ENCODE measurements at places on chromosomes 5 and 9.
A peak's percentile ranks its signal among the peaks of the same experiment; 100 is the strongest.

DNA sequence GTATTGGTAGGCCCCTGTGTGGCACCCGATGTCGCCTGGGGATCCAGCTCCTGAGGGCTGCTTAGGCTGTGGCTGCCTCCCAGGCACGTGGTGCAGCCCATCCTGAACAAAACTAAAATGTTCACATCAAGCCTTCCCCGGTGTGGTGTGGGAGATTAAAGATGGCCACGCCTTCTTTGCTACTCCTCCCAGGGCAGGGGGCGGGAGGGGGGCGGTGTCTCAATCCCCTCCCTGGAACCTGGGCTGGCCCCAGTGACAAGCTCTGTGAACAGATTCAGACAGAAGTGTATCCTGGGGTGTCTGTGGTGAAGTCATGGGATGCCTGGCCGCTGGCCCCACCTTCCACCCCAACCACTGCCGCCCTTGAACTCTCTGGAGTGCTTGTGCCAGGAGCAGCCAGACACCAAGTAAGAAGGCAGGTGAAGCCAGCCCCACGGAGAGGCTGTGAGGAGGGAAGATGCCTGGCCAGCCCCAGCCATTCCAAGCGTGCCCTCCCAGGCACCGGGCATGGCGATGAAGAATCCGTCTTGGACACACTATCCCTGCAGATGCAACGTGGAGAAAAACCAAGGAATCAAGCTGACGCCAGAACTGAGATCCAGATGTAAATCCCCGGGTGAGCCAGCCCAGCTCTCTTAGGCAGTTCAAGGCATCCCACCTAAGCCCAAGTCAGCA is 75.8 kb downstream of the AK8 start:
- DNase-seq = no peak

DNA sequence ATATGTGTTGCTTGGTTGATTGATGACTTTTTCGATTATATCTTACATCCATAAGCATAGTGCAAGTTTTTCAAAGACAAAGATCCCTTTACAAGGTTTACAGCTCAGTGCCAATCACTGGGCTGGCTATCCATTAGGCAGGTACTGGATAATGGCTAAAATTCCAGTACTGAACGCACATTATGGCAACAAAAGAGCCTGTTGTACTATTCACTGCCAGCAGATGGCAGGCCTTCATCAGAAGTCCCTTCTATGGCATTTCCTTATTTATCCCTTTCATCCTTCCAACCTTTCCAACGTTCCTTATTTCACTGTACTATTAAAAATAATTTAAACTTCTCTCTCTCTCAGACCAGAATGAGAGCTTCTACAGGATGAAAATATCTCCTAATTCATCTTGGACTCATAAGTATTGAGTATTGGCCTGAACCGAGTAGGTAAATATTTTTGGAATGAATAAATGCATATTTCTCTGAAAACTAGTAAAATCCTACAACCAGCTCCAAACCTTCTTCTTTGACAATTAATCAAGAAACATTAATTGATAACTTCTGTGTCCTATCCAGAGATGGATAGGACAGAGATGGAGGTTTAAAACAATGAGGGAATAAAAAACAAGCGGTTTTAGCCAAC is 6.7 kb upstream of the WNT8A start:
- DNase-seq = peak; percentile 54

DNA sequence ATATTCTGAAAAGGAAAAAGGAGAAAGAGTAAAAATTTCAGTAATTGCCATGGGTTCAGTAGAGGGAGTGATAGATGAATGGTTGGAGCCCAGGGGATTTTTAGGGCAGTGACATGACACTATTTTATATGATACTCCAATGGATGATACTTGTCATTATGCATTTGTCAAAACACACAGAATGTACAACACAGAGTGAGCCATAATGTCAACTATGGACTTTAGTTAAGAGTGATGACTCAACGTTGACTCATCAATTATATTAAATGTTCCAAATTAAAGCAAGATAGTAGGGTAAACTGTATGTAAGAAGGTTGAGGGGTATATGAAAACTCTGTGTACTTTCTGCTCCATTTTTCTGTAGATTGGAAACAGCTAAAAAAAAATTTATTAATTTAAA is 586.4 kb downstream of the TAF11L14 start:
- no peak for DNase-seq

- no peak for DNase-seq
Measured at GRCh38 chr5:134570365-134570758, 44.9 kb downstream of the JADE2 start.

DNA sequence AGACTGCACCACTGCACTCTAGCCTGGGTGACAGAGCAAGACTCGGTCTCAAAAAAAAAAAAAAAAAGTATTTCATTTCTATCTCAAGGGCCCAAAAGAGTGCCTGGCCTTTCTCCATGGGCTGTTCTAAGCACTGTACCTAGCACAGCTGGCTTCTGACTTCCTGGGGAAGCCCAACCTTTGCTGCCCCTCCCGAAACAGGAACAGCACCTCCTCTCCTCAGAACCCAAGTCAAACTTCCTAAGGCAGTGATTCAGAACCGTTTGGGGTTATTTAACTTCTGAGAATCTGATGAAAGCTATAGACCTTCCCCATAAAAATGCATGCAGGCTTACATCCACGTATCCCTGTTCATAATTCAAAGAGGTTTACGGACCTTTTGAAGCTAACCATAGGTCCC is 57.8 kb downstream of the NRG2 start:
- DNase-seq = no peak

DNA sequence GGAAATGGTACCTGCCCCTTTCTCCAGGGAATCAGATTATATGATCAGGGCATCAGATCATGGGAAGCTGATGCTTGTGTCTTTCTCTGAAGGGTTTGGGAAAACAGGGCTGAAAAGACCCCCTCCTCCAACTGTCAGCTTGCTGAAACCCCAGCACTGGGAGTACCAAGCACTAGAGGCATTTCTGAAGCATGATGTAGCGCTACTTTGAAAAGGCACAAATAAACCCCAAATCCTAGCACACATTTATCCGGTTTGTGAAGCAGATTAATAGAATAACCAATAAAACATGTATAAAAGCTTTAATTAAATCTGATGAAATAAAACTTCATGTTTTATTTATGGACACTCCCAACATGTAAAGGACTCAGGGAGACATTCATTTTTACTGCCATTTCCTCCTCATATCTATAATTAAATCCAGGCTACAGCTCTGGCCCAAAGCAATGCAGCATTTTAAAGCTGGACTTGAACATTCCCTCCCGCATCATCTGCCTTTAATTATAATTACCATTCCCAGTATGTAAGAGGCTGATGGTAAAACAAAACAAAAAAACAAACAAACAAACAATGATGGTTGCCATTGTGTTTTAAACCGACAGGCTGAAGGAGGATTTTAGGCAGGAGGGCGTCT is 298.2 kb upstream of the RFX3 start:
- no peak for DNase-seq

DNA sequence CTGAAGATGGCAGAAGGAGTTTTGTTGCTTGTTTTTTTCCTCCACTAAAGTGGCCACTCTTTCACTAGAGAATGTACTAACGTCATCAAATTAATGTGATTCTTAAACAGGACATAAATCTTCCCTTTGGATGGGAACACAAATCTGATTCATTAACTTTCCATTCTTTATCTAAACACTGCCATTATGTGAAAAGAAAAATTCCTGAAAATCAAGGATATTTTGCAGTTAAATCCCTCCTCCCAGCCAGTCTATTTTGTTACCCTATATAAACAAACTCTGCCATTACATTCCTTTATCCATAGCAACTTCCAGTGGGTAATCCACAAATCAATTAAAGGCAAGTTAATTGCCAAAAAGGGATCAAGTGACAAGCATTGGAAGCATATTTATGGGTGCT is 546.5 kb downstream of the PDE4D start:
- DNase-seq = no peak

DNA sequence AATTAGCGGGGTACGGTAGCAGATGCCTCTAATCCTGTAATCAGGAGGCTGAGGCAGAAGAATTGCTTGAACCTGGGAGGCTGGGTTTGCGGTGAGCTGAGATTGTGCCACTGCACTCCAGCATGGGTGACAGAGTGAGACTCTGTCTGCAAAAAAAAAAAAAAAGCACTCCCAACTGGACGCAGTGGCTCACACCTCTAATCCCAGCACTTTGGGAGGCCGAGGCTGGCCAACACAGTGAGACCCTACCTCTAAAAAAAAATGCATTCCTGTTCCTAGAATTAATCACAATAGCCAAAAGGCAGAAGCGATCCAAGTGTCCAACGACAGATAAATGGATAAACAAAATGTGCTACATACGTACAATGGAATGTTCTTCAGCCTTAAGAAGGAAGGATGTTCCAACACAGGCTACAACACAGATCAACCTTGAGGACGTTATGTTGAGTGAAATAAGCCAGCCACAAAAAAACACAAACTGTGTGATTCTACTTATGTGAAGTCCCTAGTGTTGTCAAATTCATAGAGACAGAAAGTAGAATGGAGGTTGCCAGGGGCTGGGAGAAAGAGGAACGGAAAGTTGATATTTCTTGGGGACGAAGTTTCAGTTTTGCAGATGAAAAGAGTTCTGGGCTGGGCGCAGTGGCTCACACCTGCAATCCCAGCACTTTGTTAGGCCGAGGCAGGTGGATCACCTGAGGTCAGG is 13.8 kb downstream of the FAM78A start:
- DNase-seq = no peak

DNA sequence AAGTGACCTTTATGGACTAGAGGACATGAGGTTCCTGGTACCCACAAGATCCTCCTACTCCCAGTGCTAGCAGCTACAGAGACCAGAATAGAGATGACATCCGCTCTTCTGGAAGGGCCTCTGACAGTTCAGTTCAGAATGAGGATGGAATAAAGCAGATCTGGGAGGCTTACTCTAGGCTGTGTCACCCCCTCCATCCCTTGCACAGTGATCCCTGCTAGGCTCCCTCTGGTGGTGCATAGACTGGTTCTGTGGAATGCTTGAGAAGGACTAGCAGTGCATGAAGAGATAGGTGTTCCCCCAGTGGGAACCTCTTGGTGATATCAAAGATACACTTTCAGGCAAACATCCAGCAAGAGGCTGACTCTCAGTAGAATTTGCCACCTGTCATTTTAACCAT is 83.0 kb downstream of the NPR3 start:
- no peak for DNase-seq

DNA sequence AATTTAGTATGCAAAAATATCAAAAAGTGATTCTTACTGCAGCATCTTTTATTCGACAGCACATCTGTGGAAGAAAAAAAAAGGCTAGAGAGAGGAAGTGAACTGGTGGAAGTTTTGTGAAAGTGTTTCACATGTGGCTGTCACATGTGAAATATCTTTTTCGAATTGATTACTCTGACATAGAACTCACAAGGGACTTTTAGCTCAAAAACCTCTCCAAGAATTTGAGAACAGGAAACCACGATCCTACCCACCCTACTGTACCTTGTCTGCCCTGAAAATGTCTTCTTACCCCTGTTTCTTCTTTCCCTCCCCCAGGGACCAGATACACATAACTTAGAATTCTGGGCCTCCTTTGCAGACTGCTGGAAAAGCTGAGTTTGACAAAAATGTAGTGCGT is 106.5 kb upstream of the PRRC1 start:
- DNase-seq = no peak

- no peak for DNase-seq
Measured at GRCh38 chr5:131867524-131867923, 70.7 kb upstream of the FNIP1 start.

GRCh38 chr9:35871545-35871944 is 1.3 kb upstream of the OR13J1 start:
- no peak for DNase-seq

GRCh38 chr9:111872886-111873285 is 23.7 kb upstream of the UGCG start:
- no peak for DNase-seq

GRCh38 chr5:505951-506525 is 18.2 kb downstream of the SLC9A3 start:
- no peak for DNase-seq

DNA sequence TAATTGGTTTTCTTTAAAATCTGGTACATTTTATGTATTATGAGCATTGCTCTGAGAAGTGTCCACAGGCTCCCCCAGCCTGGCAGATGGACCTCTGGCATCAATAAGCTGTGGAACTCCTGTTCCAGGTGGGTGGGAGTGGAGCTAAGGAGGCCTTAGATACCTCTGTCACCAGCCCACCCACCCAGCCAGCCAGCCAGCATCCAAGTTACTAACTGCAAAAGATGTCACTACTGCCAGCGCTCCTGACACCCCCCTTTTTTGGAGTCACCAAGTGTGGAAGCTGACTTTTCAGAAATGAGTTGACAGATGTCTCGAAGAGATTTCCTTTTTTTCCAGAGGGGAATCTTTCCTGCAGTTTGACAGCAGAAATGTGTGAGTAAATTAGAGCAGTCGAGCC is 111.2 kb downstream of the GALNT10 start:
- no peak for DNase-seq

- DNase-seq = no peak
Measured at GRCh38 chr5:112933651-112934365, 11.8 kb upstream of the REEP5 start.

GRCh38 chr5:109550077-109550476 is 139.7 kb upstream of the MAN2A1 start:
- no peak for DNase-seq

GRCh38 chr5:37722236-37723161 is 117.3 kb downstream of the GDNF start:
- peak; percentile 57 for DNase-seq

GRCh38 chr9:617445-618085 is 223.9 kb upstream of the DMRT1 start:
- no peak for DNase-seq

DNA sequence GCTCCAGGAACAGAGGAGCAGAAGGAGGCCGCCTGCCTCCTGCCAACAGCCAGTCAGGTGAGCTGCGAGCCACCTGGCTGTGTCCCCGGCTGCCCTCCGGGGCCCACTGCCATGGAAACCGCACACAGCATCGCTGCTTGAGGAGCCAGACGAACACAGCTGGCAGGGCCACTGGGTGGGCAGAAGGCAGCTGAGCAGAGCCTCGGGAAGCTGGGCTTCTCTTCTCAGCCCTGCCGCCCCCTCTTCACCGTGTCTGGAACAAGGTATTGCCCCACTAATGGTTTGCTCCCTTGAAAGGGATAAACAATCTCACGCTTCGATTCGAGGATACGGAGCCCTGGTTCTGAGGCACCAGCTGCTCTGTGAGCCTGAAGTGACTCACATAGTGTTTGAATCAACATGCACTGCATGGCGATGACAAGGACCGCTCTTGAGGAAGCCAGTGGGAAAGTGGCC is 63.7 kb upstream of the RUFY1 start:
- no peak for DNase-seq

GRCh38 chr9:94913550-94913949 is 187.1 kb downstream of the AOPEP start:
- no peak for DNase-seq

DNA sequence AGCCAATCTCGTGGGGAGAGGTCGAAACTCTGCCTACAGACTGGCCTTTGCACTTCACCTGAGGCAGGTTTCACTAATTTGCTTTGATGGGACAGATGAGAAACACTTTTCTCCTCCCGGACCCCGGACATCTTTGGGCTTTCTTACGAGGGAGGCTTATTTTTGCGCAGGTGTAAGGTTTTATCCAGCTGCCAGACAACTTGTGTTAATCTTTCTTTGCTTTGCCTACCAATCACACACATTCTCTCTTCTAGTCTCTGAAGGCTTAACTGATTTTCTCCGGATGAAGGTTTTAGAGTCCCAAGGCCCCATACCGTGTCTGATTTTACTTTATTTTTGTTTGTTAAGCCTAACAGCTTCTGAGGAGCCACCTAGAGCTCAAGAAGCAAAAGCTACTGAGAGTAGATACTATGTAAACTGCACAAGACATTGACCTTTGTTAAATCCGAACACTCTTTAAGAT is 436 bp upstream of the EMB start:
- no peak for DNase-seq
